ENCODE measurements at places on chromosomes 4 and X.

GRCh38 chr4:55928846-55929245, 19.9 kb upstream of the CEP135 start:
- no peak for DNase-seq

GRCh38 chr4:55830716-55831115, 11.1 kb downstream of the EXOC1L start:
- DNase-seq: no peak

DNA sequence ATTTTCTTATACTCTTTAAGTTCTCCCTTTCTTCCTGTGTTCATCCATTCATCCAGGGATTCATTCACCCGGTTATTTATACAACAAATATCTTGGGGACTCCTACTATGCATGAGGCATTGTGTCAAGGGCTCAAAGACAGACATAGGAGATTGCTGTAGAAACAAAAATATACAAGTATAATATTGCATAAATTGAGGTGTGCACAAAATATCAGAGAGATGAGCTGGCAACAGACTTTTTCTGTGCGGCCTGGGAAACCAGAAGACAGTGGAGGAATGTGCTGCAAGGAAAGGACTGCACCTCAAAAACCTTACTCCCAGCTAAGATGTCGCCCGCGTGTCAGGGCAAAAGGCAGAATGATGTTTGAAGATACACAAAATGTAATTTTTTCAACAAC, 9.6 kb downstream of the OTOP1 start:
- DNase-seq: peak; percentile 5

DNA sequence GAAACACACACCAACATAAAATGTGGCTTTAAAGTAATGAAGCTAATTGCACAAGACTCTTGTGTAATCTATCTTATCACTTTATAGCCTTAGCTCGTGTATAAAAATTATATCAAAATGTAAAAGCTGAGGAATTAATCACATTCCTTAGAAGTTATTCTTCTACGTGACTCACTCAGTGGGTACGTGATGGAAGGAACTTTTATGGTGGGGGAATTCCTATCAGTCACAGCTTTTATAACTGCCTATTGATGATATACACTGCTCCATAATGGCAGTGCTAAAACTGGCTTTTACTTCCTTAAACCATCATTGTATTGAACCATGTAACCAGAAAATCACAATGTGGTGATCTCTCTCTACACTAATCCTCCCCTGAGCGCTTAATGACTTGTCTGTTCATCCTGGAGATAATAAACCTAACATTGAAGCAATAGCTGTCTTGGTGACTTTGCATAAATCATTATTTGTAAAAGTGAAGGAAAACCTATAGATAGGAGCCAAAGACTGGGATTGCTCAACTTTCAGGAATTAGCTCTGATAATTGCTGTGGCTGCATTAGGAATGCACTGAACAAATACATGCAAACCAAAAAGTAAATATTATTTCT, 276.7 kb downstream of the GBA3 start:
- DNase-seq: peak; percentile 37

- peak; percentile 81 for DNase-seq
These were observed 43.1 kb upstream of the GPR78 start for GRCh38 chr4:8537041-8537461.

DNA sequence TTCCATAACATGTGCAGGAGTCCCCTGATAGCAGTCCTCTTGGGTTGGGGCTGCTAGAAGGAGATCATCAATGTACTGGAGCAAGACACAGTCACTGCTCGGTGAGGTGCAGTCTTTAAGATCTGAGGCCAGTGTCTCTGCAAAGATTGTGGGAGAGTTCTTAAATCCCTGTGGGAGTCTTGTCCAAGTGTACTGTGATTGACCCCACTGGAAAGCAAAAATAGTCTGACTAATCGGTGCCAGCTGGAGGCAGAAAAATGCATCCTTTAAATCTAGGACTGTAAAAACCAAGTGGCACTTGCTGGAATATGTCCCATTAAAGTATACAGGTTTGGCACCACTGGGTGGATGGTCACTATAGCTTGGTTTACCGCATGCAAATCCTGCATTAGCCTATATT, 31.1 kb downstream of the SULT1E1 start:
- peak; percentile 43 for DNase-seq

DNA sequence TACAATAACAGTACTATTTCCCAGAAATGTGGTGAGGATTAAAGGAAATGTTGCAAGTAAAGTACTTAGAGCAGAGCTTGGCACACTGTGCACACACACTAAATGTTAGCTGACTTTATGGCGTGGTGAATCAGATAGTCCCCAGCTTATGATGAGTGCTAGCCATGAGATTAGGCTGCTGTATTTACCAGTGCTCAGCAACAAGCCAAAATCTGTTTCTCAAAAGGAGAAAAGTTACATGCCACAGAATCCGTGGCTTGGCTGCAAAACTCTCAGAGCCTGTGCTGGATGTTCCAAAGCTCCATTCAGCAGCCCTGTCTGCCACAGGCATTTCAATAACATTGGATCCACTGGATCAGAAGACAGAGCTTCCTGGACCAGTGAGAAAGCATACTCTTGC, 12.8 kb upstream of the STBD1 start:
- peak; percentile 5 for DNase-seq

- no peak for DNase-seq
These were observed 78.6 kb upstream of the FAM9A start for GRCh38 chrX:8879750-8880149.

DNA sequence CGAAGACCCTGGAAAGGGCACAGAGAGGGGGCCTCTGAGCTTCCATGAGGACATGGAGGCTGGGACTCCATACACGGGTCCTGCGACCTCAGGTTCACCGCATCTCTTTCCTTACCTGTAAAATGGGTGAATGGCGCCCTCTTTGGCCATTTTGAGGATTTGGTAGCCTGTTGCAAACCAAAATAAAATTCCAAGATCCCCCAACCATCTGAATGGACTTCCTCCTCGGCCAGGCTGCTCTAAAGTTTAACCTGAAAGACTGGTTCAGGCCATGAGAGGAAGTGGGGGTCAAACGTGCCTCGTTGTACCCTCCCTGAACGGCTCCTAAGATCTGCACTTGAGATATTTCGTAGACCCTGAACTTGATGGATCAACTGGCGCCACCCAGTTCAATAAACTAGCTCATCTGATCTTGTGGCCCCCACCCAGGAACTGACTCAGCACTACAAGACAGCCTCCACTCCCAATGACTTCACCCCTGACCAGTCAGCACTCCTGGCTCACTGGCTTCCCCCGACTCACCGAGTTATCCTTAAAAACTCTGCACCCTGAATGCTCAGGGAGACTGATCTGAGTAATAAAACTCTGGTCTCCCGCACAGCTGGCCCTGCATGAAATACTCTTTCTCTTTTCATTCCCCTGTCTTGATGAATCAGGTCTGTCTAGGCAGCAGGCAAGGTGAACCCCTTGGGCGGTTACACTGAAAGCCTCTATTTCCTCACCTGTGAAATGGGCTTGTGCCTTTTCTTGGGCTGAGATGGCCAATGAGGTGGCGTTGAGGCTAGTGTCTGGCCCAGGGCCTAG, 32.9 kb upstream of the GPR78 start:
- DNase-seq: no peak
